GM12891 (cell line): ENCODE measurements at places on chromosomes 3 and 15.

- DNase-seq = no peak
Observed at GRCh38 chr3:46070595-46071093, 43.4 kb upstream of the XCR1 start.

- no peak for DNase-seq
Observed at GRCh38 chr3:39272191-39272590, 7.6 kb downstream of the CX3CR1 start.

DNA sequence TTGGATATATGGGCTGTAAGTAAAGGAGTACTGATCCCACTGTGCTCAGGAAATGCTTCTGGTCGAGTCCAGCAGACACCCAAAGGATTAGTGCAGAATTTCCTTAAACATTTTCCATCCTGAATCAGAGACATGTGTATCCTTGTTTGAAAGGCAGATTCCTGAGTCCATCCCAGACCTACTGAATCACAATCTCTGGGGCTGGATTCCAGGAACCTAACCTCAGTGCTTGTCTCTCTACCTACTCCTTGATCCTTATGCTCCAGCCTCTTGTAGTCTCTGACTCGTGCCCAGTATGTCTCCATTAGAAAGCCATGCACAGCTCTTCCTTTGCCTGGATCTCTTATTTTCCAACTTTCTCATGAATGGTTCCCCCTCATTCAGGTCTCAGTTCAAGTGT, 585.8 kb downstream of the NLGN1 start:
- DNase-seq = no peak

GRCh38 chr3:32532434-32532833, 29.8 kb upstream of the CMTM6 start:
- no peak for DNase-seq

- peak; percentile 59 for DNase-seq
Observed at GRCh38 chr15:40506964-40507571, 36.3 kb downstream of the CHST14 start.

DNA sequence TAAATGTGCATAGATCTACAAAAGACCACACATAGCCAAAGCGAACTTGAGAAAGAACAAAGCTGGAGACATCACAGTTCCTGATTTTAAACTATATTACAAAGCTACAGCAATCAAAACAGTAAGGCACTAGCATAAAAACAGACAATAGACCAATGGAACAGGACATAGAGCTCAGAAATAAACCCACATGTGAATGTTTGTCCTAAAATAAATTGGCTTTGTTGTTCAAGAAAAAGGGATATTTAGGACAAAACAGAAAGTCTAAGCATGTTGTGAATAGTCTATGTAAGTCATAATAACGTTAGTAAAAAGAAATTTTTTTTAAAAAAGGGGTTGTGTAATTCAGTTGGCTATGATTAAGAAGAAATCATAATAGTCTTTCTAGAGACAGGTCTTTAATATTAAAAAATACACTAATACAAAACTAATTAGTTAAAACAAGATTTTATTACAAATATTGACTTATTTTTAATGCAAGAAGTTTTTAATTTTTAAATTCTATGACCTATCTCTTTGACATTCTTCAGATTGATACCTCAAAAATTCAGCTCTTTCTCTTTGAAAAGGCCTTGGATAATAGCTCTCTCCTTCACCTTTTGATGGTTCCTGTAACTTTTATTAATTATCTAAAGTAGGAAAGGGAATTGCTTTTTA, 11.6 kb downstream of the TMEM212 start:
- no peak for DNase-seq

DNA sequence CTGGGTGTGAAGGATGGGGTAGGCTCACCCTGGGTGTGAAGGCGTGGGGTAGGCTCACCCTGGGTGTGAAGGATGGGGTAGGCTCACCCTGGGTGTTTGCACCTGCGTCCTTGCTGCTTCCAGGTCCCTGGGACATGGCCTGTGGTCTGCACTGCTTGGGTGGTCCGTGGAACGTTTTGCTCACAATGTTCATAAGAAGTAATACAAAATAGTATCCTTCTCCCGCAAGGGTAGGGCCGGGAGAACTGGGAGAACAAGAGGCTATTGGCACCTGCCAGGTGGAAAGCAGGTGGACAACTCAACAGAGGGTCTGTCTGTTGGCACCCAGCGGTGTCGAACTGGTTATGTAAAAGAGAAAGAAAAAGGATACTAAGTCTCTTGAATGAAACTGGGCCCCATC, 17.0 kb upstream of the PCSK6 start:
- no peak for DNase-seq

- no peak for DNase-seq
Observed at GRCh38 chr3:122795674-122796195, 866 bp downstream of the SLC49A4 start.

DNA sequence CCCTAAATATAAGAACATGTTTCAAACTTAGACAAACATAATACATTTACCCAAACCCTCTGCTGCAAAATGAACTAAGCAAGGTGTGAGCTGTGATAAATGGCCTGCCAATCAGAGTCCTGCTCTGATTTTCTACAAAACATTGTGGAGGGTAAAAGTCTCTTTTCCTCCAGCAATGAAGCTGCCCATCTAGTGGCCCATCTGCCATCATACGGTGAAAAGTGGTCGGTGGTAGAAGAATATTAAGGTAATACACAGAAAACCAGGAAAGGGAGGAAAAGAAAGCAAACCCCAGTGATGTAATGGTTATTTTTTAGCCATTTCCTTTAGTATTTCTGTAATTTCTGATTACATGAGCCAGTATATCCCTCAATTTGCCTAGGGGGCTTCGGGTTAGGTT, 838.1 kb downstream of the TBL1XR1 start:
- no peak for DNase-seq

DNA sequence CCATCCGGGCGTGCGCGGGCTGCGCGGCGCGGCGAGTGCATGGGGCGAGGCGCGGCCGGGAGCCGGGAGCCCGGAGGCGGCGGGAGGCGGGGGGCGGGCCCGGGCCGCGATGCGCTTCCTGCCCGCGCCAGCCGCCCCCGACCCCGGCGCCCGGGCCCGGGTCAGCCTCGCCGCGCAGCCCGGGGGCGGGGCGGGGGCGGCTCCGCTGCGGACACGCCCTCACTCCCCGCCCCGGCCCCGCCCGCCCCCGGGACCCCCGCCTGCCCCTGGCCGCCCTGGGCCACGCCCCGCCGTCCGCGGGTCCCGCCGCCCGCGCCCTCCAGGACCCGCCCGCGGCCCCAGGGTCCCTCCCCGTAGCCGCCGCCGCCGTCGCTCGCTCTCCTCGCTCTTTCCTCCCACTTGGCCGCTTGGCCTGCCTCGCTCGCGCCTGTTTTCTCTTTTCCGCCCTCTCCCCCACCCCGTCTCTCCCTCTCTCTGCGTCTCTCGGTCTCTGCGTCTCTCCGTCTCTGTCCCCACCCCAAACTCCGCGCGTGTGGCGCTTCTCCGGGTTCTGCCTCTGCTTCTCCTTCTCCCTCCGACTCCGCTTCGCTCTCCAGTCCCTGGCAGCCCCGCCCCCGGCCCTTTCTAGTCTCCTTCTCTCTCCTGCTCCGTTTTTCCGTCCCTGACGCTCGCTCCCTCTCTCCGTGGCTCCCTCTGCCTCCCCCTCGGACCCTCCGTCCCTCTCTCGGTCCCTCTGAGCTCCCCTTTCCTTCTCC, at the start of gene PLXND1:
TSS of gene PLXND1 (minus strand) at position 41 of the 755 bp plus-strand sequence. CDS start at position 4, 37 bp downstream.
- peak; percentile 68 for DNase-seq

DNA sequence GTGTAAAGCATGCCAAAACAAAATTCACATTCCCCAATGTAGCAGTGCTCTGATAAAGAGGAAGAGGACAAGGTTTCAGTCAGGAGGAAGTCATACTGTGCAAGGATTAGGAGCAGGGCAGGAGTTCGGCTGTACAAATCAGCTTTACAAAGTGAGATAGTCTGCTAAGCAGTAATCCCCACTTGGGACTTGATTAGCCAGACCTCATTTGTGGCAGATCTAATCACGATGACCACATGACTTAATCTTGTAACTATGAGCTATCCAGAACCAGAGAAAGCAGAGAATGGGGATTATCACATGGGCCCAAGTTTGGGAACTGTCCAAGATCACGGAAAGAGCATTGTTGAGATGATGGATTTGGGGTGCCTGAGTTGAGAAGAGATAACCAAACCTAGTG, 7.8 kb downstream of the DCBLD2 start:
- DNase-seq = no peak

- DNase-seq = no peak
Observed at GRCh38 chr3:125108833-125109535, 53.2 kb upstream of the HEG1 start.

GRCh38 chr3:69539134-69539533, 153.2 kb upstream of the FRMD4B start:
- DNase-seq = no peak

DNA sequence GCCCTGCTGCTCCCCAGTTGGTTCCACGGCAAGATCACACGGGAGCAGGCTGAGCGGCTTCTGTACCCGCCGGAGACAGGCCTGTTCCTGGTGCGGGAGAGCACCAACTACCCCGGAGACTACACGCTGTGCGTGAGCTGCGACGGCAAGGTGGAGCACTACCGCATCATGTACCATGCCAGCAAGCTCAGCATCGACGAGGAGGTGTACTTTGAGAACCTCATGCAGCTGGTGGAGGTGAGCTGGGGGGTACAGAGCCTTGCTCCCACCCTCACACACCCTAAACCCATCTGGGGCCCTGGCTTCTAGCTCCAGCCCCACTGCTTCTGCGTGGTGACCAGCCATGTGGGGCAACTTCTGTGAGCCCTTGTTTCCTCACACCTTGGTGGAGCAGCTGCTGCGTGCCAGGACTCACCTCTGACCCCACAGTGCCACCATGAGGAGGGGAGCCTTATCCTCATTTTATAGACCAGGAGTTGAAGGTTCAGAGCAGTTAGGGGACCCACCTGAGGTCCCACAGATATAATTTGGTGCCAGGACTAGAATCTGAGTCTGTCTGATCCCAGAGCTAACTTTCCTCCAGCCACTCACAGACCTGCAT, 13.3 kb upstream of the LMAN1L start:
- DNase-seq = no peak

GRCh38 chr15:50150349-50150748, 31.3 kb upstream of the ATP8B4 start:
- no peak for DNase-seq

DNA sequence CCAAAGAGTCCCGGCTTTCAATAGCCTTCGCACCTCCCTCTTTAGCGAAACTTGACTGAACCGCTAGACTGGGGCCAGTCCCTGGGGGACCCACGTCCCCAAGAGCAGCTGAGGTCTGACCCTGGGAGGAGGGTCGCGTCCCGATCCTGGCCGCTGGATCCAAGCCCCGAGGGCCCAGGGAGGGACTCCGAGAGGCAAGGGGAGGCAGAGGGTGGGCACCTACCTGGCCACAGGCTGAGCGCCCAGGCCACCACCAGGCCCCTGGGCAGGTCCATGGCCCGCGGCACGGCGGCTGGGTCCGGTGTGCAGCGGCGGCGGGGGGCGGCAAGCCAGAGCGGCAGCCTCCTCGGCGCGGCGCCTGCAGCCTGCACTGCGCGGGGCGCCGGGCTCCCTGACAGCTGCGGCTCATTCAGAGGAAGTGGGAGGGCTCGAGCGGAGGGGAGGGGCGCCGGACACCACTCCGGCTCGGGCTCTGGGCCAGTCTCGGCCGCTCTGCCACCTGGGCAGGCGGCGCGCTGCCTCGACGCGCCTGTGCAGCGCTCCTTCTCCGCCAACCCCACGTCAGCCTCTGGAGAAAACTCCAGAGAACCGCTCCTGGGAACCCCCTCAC, at the start of gene ITGA11:
TSS of gene ITGA11 (minus strand) at position 372 of the 610 bp plus-strand sequence. CDS start at position 275, 97 bp downstream.
- peak; percentile 34 for DNase-seq

- DNase-seq = no peak
Observed at GRCh38 chr15:96207377-96208006, 123.0 kb upstream of the NR2F2 start.

GRCh38 chr3:169172535-169172934, 491.0 kb downstream of the MECOM start:
- DNase-seq = no peak
